Stimulated activated CD4-positive, alpha-beta T cell treated with anti-CD3 and anti-CD28 coated beads, Interleukin-4, amount 100 ng/mL, for 48 hours (primary cell): ENCODE measurements at places on chromosomes 4 and X.

DNA sequence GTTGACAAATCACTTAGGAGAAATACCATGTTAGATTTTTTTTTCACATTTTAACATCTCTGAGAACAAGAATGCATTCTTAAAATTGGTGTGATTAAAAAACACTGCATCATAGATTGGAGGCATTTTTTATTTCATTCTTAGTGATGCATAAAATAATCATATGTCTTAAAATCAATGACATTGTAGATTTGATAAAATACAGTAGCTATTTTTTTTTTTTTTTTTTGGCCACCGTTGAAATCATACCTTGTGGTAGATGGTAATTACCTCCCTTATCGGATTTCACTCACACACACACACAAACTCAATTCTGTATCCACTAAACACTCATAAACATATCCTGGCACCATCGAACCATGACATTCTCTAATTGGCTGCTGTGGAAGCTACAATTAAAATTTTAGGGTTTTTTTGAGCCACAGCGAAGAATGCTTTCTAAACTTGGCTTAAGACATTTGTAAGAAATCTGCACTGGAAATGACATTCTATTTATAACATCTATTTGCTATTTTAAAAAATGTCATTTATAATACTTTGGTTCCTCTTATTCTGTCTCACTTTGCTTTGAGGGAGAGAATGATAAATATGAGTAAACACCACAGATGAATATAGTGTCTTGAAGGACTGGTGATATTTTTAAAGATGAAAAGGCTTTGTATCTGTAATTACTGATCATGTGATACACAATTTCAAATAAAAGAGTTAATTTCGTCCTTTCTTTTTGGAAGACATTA lies 60.1 kb downstream of the CCSER1 start:
- DNase-seq: no peak

DNA sequence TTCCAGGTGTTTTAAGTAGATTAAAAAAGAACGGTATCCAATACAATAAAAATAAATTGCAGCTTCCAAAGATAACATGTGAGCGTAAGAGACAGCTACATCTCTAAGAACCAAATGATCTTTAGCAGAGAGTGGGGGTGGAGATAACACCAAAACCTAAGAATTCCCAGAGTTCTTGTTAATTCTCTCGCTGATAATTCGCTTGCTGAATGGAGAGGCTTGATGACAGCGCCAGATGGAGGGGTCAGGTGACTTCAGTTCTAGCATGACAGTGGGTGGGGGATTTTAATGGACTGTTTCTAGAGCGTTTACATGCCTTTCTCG lies 2.3 kb downstream of the CLCN4 start:
- no peak for DNase-seq

DNA sequence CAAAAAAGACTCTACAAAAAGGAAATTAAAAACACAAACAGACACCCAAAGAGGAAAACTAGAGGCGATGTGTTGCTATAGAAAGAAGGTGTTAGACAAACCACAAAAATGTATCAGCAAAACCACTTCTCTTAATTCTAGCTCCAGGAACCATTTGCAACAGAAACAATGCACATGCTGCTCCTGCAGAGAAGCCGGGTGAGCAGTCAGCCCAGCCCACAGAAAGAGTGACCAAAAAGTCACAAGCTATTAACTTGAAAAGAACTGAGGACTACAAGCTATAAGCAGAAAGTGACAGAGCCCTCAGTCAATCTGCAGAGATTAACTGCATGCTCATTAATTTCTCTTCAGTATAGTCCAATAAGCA lies 96.2 kb upstream of the KLHL13 start:
- no peak for DNase-seq

GRCh38 chrX:150536455-150537116 lies 31.8 kb upstream of the MTM1 start:
- no peak for DNase-seq
